ENCODE measurements at places on chromosomes 5 and 9. TPM values are rescaled to one million over a fixed set of nuclear protein-coding genes. Genes with fewer than 3 reads are reported as not detected.

The HTR4 gene
- 0.10 TPM for total RNA-seq

The NDFIP1 gene
- 56.1 TPM for total RNA-seq

The OR1Q1 gene
- total RNA-seq, result not detected

The GFI1B gene
- total RNA-seq, result not detected

The ANKRA2 gene
- total RNA-seq, result 12.4 TPM

The SLC36A2 gene
- not detected for total RNA-seq

The DBN1 gene
- total RNA-seq, result 291 TPM

The TTC23L gene
- 0.19 TPM for total RNA-seq

The MYMK gene
- total RNA-seq, result not detected

The IGIP gene
- total RNA-seq, result 4.9 TPM
